ENCODE measurements at places on chromosomes 13 and 19.

GRCh38 chr19:40423938-40424337 lies 1.9 kb downstream of the SERTAD1 start:
- DNase-seq: no peak

DNA sequence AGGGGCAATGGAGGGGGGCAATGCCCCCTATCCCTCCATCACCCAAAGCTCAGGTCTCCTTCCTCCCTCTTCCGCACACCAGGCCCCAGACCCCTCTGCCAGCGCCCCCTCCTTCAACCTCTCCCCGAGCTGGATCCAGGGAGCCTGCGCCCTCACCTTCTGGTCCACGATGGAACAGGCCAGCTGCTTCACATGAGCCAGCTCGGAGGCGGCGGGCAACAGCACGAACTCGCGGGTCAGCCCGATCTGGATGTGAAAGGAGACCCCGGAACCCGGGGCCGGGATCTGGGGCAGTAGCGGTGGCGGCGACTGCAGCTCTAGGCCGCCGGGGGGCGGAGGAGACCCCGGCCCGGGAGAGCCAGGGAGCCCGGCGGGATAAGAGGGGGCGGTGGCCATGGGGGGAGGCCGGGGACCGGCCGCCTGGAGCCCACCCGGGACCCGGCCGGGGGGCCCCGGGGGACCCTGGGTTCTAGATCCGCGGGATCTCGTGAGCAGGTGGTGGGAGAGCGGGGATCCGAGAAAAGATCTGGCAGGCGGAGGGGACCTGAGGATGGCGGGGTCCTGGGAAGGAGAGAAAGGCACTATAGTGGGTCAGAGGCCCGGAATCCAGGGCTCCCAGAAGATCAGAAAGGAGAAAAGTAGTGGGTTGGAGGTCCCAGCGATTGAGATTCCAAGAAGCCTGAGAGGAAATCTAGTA lies 791 bp downstream of the PRKD2 start:
- no peak for DNase-seq

DNA sequence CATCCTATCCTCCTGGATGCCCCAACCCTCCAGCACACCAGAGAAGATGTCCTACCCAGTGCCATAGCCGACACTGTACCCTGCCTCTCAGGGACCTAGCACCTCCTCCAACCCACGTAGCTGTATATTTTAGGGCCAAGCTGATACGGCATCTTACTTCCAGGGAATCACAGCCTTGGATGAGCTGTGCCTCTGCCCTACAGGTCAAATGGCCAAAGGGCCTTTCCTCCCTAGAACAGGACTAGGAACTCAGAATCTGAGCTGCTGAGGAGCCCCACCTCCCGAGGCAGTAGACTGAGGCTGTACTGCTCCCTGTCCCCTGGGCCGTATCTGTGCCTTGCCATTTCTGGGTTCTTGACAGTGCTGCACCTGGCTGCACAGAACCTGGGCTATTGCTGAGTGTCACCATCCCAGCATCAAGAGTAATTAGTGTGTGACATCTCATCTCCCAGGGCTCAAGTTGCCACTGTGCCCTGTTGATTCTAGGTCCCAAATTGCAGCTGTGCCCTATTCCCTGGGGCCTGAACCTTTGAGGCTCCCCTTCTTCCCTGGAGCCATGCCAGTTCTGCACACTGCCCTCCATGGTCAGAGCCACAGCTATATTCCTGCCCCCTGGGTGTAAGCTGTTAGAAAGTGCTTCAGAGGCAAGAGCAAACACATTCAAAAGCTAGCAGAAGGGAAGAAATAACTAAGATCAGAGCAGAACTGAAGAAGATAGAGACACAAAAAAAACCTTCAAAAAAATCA lies 41.0 kb downstream of the VWA8 start:
- no peak for DNase-seq

GRCh38 chr19:33456076-33456844 lies 65.3 kb downstream of the PEPD start:
- no peak for DNase-seq

- DNase-seq: no peak
Observed at GRCh38 chr13:85223883-85224656, 575.1 kb downstream of the SLITRK6 start.

DNA sequence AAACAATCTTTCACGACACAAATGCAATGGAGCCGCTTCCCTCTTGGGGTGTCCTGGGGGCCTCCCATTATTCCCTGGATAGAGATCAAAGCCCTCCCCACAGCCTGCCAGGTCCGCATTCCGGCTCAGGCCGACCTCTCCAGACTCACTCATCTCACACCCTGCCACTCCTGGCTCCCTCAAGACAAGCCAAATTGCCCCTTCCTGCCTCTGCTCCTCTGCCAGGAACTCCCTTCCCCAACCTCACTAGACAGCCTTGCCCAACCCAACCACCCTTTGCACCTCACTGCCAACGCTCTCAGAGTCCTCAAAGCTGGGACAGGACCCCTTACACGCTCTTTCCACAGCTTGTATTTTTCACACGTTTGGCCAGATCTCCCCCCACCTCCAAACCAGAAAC lies 1.5 kb downstream of the ABHD17A start:
- DNase-seq: no peak

DNA sequence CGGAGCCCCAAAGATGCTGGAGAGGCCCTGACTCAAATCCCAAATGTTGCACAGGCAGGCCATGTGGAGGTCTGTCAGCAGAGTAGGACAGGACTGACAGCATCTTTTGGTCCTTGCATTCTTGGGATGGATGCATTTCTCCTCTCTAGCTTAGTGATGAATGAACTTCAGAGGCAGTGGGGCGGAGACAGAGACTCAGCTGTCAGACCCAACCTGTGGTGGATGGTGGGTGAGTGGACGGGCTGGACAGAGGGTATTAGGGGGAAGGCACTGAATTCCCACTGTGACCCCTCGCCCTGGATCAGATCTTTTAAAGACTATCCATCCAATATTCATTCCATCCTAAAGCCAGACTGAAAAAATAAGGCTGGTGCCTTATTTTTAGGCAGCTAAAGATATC lies 39.3 kb upstream of the GJB6 start:
- DNase-seq: no peak

DNA sequence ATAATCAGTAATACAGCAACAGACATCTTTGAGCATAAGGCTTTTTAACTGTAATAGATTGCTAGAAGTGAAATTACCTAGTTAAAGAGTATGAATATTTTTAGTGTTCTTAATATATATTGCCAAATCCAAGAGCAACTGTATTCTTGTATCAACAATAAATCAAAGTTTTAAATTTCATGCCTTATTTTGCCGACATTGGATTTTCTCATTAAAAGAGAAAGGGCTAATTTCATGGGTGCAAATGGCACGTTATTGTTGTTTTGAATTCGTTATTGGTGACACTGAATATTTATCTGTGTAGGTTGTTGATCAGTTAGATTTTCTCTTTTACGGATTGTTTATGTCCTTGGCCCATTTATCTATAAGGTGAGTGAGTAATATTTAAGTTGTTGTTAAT lies 97.1 kb downstream of the C1QTNF9 start:
- no peak for DNase-seq

- peak; percentile 91 for DNase-seq
Observed at GRCh38 chr13:110869805-110870706, 44.8 kb downstream of the ANKRD10 start.

DNA sequence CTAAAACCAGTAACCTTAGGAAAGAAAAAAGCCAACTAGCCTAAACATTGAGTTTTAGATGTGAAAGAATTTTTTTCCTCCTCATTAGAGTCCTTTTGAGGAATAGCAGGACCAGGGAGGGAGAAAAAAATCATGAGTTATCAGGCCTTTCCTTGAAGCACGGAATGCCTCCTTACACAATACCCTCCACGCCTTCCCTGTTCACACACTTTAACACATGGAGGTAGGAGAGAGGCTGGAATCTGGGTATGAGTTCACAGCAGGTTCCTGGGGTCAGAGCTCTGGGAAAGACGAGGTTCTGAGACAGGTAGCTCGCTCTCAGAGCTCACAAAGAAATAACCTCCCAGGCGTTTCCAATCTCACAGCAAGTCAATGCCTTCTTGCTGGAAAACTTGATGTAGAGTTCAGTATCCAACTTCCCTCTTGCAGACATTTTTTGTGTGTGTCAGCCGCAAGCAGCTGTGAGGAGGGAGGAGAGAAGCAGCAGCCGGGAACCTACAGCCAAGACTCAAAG lies 716 bp downstream of the ZNF573 start:
- DNase-seq: no peak

GRCh38 chr19:46488551-46488950 lies 7.1 kb downstream of the PNMA8B start:
- DNase-seq: no peak

GRCh38 chr13:27971776-27972477 lies 2.8 kb upstream of the CDX2 start:
- DNase-seq: no peak

DNA sequence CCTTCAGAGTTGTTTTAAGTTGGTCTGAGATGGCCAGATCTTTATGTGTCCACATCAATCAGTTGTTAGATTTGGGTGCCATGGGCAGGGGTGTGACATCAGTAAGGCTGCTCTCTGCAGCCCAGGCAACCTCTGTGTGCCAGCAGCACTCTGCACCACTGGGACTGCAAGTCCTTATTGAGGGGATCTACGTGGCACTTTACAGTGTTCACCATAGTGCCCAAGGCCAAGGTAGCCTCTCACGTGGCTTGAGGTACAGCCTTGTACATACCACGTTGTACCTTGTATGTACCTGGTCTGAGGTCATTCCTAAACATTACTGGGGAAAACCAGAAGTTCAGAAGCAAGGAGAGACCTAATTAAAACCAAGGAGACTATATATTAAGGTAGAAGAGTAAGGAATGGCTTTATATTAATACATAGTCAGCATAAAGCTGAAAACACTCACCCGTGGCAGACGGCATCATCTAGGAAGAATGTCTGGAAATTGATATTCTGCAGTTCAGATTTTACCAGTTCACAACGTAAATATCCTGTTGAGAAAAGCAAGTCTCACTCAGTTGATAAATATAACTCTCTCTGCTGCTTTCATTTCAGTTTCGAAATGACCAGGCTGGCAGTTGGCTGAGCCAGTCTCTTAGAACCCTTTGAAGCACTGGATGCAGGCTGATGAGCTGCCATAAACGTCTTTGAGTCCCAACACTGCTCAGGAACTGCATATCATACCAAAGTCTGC lies 128.8 kb downstream of the ZDHHC20 start:
- DNase-seq: no peak

GRCh38 chr13:26299168-26299750 lies 45.3 kb downstream of the CDK8 start:
- DNase-seq: no peak

GRCh38 chr19:29421196-29421545 lies 104.6 kb upstream of the VSTM2B start:
- DNase-seq: no peak

GRCh38 chr13:105920370-105920769 lies 615.1 kb downstream of the EFNB2 start:
- DNase-seq: no peak

Data from ureter (tissue), 1 donor.